ENCODE measurements at places on chromosomes 13 and 19.

- DNase-seq = no peak
These were observed 1.9 kb downstream of the PCSK4 start for GRCh38 chr19:1488282-1488601.

GRCh38 chr19:18657590-18658365 lies 20.9 kb downstream of the KLHL26 start:
- no peak for DNase-seq

GRCh38 chr19:28010656-28011055 lies 1202.3 kb downstream of the UQCRFS1 start:
- DNase-seq = no peak

- no peak for DNase-seq
These were observed 12.4 kb downstream of the PRR36 start for GRCh38 chr19:7861619-7862412.

GRCh38 chr13:77338961-77339401 lies 12.1 kb upstream of the MYCBP2 start:
- no peak for DNase-seq

- no peak for DNase-seq
These were observed 5.0 kb upstream of the YJU2 start for GRCh38 chr19:4241824-4242430.

GRCh38 chr13:21060338-21061028 lies 903 bp downstream of the LATS2 start:
- DNase-seq = no peak

GRCh38 chr19:41408256-41408655 lies 10.6 kb downstream of the BCKDHA start:
- DNase-seq = no peak

DNA sequence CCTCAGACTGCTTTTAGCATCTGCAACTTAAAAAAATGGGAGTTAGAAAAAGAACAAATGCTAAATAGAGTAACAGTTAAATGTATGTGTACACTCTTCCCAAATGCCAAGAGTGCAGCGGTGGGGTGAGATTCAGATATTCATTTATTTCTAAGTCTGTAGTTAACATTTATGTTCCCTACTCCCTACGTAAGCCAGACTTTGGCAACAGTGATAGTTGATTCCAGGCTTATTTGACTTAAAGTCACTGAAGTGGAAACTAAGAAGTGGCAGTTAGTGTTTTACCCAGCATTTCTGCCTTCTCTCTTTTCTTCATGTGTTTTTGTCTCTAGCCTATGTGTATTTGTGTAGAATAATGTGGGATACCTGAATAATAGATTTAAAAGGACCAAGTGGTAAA lies 4.5 kb downstream of the MIR17HG start:
- DNase-seq = no peak

DNA sequence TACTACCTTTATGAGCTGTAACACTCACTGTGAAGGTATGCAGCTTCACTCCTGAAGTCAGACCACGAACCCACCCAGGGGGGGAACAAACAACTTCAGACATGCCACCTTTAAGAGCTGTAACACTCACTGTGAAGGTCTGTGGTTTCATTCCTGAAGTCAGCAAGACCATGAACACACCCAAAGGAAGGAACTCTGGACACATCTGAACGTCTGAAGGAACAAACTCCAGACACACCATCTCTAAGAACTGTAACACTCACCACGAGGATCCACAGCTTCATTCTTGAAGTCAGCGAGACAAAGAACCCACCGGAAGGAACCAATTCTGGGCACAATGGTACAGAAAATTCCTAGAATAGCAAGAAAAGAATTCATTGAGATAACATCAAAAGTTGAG lies 1796.5 kb upstream of the MIR17HG start:
- no peak for DNase-seq

- no peak for DNase-seq
These were observed 51.3 kb upstream of the TSC22D1 start for GRCh38 chr13:44627441-44627840.

- DNase-seq = peak; percentile 12
These were observed 98.2 kb upstream of the MCF2L start for GRCh38 chr13:112870737-112871287.

- DNase-seq = no peak
These were observed 16.5 kb downstream of the NFIX start for GRCh38 chr19:13011653-13012389.

DNA sequence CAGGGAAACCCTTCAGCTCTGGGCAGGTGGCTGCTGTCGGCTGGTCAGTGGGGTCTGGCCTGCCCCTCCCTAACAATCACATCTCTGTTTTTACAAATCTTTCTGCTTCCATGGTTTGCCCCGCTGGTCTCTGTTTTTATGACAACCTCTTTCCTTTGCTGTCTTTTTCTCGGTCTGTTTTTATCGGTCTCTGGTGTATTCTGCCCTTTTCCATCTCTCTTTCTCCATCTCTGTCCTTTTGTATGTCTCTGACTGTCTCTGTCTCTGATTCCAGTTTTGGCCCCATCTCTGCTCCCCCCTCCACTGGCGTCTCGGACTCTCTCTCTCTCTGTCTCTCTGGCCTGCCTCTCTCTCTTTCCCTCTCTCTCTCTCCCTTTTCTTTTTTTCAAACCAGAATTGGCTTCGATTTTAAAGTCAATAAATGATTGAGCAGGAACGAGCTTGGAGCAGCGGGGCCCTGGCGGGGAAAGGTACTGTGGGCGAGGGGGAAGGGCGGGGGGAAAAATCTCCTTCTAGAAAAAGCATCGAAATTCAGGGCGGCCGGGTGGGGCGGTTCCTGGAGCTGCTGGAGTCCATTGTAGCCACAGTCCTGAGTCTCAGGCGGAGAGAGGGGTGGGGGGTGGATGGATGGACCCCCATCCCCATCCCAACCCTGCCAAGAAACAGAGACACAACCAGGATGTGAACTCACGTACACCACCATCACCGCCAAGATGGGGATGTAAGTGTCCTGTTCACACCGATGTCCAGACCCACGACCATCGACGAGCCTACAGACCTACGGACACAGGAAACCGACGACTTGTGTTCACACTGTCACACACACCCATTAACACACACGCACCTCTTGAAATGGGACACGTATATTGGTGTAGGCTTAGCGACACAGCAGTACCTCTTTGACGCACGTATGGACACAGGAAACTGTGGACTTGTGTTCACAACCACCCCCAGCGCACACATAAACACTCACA lies 3.0 kb downstream of the NFIX start:
- DNase-seq = no peak

GRCh38 chr13:57408312-57408711 lies 223.2 kb upstream of the PCDH17 start:
- peak; percentile 5 for DNase-seq

DNA sequence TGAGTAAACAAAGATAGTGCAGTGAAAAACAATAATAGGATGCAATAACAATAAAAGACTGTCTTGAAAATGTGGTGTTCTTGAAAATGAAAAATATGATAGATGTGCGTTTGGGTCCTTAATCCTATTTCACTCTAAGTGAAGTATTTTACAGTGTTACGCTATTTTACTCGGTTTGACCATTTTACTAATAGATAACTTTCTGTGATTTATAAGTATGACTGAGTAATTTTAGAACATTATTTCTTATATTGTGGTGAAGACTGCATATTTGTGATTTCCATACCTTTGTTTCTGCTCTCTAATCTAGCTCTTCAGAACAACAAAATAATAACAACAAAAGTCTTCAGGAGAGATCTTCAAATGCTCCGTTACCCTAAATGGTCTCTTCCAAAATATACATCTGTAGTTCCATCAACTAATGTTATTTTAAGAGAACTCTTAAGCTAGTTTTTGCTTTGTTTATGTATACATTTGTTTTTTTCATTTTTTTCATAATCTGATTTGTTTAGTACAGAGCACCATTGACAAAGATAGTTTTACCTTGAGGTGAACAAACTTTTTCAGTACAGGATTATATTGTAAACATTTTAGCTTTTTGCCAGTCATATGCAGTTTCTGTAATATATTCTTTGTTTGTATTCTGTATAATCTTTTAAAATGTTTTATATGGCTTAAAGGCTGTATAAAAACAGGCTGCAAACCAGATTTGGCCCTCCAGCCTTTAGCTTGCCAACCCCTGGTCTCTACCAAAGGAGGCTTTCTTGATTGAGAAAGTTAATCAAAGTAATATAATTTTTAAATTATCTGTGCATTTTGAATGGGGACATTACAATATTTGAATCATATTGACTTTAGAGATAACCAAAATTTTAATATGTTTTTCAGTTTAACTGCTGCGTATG lies 1572.7 kb upstream of the PRR20A start:
- DNase-seq = no peak

- DNase-seq = no peak
These were observed 9.6 kb downstream of the GIPR start for GRCh38 chr19:45677351-45678230.

DNA sequence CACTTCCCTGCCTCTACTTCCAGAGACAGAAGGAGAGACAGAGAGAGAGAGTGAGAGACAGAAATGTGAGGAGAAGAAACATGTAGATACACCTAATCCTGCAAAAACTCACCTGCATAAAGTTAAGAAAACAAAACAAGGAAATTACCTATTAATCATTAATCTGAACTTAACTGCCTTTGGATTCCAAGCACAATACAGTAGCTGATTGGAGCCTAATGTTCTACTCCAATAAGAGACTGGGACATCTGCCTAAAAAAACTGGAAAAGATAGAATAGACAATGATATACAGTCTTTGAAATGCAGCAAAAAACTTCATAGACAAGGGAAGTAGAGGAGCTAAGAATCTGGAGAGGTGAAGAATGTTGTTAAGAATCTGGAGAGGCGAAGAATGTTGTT lies 910.2 kb upstream of the SLC10A2 start:
- DNase-seq = no peak

DNA sequence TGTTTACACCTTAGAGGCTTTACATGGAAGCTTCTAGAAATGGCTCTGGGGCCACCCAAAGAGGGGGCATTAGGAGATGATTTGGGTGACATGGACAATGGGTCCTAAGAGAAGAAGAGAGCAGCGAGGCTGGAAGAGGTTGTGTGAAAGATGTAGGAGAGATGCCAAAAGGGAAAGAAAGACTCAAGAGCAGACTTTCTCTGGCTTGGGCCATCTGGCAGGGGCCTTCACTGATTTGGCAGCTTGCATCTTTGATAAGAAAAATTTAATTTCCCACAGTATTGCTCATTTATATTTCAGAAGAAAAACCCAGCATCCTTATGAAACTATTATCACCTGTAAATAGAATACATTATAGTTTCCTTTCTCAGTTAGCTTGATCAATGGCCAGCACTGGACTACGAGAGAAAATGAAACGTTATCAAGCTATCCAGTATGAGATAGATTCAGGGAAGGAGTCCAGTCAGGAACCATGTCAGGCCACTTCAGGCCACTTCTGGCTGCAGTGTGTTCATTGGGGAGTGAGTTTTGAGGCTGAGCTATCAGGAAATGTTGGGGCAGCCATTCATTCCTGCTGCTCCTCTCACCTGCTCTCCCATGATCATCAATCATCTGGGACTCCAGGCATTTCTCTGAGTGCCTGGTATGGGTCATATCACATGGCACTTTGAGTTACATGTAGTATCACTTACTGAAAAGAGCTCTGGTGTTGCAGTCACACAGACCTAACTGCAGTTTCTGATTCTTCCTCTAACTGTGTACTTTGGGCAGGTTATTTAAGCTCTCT lies 10.3 kb downstream of the SCEL start:
- DNase-seq = no peak

GRCh38 chr13:97249093-97249795 lies 27.1 kb downstream of the MBNL2 start:
- DNase-seq = no peak

DNA sequence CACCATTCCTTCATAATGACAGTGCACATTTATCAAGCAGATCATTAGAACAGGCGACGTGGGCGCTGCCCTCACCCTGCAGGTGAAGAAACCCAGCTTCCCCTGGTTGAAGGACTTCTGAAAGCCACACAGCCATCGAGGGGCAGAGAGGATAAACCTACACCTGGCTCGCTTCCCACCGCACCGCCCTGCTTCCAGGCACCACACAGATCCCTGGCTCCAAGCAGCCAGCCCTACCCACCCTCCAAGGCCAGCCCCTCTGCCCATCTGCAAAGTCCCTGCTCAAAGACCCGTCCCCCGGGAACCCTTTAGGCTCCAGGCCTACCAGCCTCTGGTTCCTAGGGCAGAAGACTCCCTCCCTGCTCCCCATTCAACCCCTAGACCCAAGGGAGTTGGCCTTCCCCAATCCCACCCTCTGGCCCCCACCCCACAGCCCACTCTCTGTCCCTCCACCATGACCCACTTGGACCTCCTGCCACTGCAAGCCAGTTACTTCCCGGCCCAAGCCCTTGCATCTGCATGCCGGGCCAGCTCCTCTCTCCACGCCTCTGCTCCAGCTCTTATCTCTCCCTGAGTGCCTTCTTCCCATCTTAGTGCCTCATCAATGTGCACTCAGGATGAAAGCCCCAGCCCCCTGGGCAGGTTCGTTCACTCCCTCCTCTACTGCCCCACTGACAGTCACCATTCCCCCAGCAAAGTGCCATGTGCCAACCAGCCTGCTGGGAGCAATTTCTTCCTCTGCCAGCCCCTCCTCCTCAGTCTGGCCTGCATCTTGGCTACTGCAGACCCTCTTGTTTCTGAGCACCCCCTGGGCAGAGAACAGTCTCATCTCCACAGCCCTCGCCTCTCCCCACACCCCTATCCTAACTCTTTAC lies 28.0 kb downstream of the PEPD start:
- DNase-seq = no peak

DNA sequence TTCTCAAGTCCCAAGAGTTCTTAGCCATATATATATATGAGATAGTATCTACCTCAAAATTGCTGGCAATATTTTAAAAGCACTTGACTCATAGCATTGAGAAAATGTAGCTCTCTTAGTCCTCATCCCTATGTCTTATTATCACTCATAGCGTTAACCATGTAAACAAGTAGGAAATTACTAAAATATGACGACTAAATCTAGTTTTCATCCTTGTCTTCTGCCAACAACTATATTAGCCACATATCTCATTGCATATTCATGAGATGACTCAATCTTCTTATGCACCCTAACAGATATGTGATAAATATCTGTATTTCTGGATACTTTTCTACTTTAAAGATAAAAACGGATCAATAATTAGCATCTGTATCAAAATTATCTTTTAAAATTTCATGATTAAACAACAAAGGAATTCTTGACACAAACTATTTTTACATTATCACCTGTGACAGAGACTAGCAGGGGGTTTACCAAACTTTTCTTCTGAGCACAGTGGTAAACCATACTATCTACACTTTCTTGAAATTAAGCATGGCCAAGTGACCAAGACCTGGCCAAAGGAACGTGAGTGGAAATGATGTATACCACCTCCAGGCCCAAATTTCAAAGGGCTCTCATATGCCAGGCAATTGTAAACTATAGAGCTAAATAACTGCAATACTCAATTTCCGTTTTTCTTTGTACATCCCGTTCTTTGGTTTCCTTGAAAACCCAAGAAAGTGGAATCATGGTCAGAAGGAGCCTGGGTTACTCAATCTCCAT lies 45.7 kb downstream of the ZC3H13 start:
- no peak for DNase-seq
